ENCODE measurements at places on chromosomes 5 and 9. TPM values are rescaled to one million over a fixed set of nuclear protein-coding genes. Genes with fewer than 3 reads are reported as not detected.

TICAM2 gene
- total RNA-seq: 1.1 TPM

ARHGEF28 gene
- total RNA-seq: 0.03 TPM

HAPLN1 gene
- not detected for total RNA-seq

GPX3 gene
- total RNA-seq: not detected

MEIKIN gene
- total RNA-seq: not detected

PCA3 gene
- not detected for total RNA-seq

GRCh38 chr5:11104210-11104609 lies 343.2 kb upstream of the DAP start:
- DNase-seq: no peak
- no peaks in the 10 kb centered on the region for H3K4me1 ChIP-seq
- no peak overlapping the region for H3K27ac ChIP-seq
- H3K4me3 ChIP-seq: no peak overlapping the region

GRCh38 chr5:58041884-58042283 lies 418.0 kb downstream of the PLK2 start:
- no peaks in the 10 kb centered on the region for H3K27me3 ChIP-seq
- no peak overlapping the region for H3K27ac ChIP-seq
- no peak for DNase-seq
- no peaks in the 10 kb centered on the region for H3K4me1 ChIP-seq

- no peak overlapping the region for H3K27ac ChIP-seq
- H3K36me3 ChIP-seq: no peaks in the 10 kb centered on the region
- H3K4me1 ChIP-seq: no peaks in the 10 kb centered on the region
Measured at GRCh38 chr5:61805101-61805500, 473.0 kb downstream of the ZSWIM6 start.

DNA sequence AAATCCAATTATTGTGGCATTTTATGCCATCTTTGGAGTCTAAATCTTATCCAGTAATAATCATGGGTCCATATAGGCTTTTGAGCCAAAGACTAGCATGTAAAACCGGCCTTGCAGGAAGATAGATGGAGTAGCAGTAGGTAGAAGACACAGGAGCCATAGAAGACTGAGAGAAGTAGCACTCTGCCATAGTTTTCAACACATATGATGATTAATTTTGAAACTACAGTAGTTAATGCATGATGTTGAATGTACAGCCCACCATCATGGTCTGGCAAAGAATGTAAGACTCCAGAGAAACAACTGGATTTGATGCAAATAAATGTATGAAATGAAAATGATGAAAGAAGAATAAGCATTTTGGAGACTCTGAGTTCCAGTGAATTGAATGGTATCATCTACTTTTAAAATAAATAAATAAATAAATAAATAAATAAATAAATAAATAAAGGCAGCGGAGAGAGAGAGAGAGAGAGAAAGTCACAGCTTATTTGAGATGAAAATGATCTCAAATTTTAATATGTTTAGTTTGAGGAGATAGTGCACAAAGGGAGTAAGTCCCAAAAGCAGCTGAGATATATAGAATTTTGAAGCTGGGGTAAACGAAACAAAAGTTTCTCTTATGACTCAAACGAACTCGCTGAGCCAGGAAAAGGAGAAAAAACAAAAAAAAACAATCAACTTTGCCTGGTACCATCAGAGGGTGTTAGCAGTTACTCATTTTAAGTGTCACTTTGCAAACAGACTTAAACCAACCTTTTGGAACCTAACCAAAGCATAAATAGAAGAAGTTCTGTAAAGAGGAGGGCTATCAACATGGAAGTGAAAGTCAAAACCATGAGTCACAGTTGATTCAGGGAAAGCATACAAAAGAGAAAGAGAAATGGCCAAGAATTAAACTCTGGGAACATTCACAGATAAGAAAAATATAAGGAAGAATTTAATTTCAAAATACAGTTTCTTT lies 388.7 kb downstream of the CETN3 start:
- DNase-seq: no peak
- H3K4me3 ChIP-seq: no peak overlapping the region
- no peaks in the 10 kb centered on the region for H3K4me1 ChIP-seq
- no peaks in the 10 kb centered on the region for H3K36me3 ChIP-seq

DNA sequence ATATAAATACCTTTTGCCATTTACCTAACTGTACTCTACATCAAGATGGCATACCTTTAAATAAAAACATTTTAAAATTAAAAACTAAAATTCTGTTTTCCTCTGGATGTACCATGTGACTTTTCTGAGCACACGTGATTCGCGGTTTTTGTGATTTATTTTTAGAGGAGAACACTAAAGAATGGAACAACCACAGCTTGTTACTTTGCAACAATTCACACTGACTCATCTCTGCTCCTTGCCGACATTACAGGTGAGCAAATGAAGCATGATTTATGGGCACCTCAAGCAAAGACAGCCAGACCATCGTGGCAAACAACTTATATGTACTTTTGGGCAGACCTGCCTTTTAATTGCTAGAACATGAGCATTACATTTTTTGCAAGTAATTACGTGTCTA lies 61.3 kb downstream of the GDA start:
- H3K36me3 ChIP-seq: no peaks in the 10 kb centered on the region
- no peak overlapping the region for H3K27ac ChIP-seq
- no peaks in the 10 kb centered on the region for H3K4me1 ChIP-seq
- peaks cover 13% of the 10 kb centered on the region for H3K27me3 ChIP-seq
- no peak for DNase-seq
- H3K4me3 ChIP-seq: no peak overlapping the region

DNA sequence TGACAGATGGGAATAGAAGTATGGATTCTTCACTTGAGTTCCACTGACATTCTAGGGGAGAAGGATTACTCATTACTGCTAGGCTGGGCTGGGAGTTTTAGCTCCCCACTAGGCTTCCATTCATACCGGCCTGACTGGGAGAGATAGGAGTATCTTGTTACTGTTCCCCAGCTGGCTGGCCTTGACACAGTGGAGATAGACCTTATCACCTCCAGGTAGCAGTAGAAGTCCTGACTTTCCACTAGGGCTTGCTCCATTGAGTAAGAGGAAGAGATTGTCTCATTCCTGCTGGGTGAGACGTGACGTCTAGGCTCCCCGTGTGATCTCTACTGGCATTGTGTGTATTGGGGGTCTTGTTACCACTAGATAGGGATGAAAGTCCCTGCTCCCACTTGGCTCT lies 156.4 kb downstream of the CACNA1B start:
- no peak overlapping the region for H3K4me3 ChIP-seq
- H3K36me3 ChIP-seq: no peaks in the 10 kb centered on the region
- H3K27me3 ChIP-seq: peaks cover 30% of the 10 kb centered on the region
- H3K4me1 ChIP-seq: no peaks in the 10 kb centered on the region
- H3K27ac ChIP-seq: no peak overlapping the region
- DNase-seq: no peak

GRCh38 chr5:159975462-159976019 lies 33.4 kb upstream of the TTC1 start:
- no peak for DNase-seq
- no peak overlapping the region for H3K27ac ChIP-seq
- H3K4me1 ChIP-seq: peaks cover 5% of the 10 kb centered on the region
- no peak overlapping the region for H3K4me3 ChIP-seq
- no peaks in the 10 kb centered on the region for H3K36me3 ChIP-seq

DNA sequence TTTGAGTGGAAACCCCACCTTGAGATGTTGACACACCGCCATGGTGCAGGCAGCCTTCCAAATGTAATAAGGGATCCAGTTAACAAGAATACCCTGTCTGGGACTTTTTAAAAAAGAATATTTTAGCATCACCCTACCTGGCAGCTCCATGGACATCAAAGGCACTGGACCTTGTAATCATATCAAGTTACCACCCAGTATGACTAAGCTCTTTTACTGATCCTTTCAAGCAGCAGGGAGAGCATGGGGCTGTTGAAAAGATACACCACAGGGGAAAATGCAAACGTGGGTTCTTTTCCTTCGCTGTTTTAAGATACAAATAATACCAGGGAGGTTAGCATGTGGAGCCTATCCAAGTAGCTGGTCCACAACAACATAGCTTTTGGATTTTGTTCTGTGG lies 211.2 kb downstream of the SAXO1 start:
- no peaks in the 10 kb centered on the region for H3K27me3 ChIP-seq
- H3K27ac ChIP-seq: no peak overlapping the region
- H3K4me3 ChIP-seq: no peak overlapping the region
- peaks cover 10% of the 10 kb centered on the region for H3K4me1 ChIP-seq
- no peaks in the 10 kb centered on the region for H3K36me3 ChIP-seq

DNA sequence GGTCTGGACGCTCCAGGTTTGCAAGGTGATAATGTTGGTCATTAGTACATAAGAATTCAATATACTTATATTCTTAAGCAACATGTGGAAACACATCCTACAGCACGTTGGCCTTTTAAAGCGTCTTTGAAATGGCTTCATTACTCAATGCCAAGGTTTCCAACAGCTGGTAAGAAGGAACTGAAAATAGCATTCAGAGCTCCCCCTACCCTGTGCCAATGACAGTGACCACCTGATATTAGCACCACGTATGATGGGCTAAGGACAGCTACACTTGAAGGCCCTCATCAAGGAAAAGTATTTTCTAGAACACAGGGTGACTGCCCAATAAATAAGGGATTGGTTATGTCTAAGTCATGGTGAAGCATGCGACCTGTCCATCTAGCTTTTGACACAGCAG lies 9.9 kb downstream of the ZNF622 start:
- H3K4me1 ChIP-seq: peaks cover 51% of the 10 kb centered on the region
- H3K4me3 ChIP-seq: peak overlapping the region; percentile 38
- DNase-seq: no peak
- H3K27me3 ChIP-seq: no peaks in the 10 kb centered on the region
- peaks cover 53% of the 10 kb centered on the region for H3K36me3 ChIP-seq

DNA sequence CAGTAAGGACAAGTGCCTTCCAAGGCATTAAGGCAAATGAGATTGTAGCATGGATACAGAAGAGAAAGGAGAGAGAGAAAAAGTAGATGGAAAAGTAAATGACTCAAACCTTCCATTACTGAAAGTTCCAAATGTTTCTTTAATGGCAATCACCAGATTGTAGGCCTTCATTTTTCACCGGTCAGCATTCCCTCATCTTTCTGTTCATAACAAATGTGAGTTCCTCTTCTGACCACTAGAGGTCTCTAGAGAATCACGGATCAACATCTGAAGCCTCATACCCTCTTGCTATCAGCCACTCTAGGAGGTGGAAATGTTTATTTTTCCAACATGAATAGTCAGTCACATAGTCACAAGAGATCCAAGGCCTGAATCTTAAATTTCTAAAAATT lies 73.6 kb upstream of the RPS23 start:
- DNase-seq: no peak
- peak overlapping the region; percentile 42 for H3K27ac ChIP-seq
- no peak overlapping the region for H3K4me3 ChIP-seq
- peaks cover 71% of the 10 kb centered on the region for H3K4me1 ChIP-seq
- H3K36me3 ChIP-seq: peaks cover 3% of the 10 kb centered on the region

DNA sequence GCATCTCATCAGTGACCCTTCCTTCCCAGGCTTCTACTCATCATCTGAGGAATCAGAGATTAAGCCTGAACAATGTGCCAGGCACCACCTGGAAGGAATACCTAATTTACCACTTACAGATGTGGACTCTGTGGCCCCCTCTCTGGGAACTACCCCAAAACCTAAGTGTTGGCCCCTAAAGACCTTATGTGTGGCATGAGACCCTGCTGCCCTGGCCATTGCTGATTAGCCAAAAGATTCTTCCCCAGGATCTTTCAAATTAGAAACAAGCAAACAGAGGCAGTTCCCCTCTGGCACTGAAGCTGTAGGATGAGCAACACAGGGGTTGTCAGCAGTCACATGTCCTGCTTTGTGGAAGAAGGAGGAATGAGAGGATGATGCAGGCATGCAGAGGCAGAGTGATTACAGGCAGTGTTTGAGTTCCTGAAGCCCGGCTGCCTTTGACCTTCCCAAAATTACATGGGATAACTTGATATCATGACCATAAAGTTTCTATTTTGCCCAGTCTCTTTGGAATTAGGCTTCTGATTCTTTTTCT lies 10.6 kb downstream of the SPINK4 start:
- no peaks in the 10 kb centered on the region for H3K27me3 ChIP-seq
- H3K36me3 ChIP-seq: peaks cover 34% of the 10 kb centered on the region
- no peaks in the 10 kb centered on the region for H3K4me1 ChIP-seq
- H3K4me3 ChIP-seq: no peak overlapping the region
- DNase-seq: no peak

DNA sequence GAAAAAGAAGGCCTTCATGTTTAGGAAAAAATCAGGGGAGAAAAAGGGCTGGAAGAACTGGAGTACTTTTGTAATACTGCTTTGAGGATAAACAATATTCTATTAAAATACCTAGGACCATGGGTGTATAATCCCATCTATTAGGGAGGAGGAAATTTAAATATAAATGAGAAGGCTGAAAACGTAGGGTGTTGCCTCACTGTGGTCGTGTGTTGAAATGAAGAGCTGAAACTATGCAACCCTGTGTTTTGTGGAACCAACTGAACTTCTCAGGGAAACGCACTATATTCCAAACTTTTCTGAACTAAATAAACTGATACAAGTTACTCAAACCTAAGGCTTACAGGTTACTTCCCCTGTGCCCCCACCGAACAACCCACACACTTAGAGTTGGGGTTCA lies 4.5 kb upstream of the CNTLN start:
- peaks cover 10% of the 10 kb centered on the region for H3K27me3 ChIP-seq
- no peak overlapping the region for H3K27ac ChIP-seq
- no peak overlapping the region for H3K4me3 ChIP-seq
- H3K4me1 ChIP-seq: peaks cover 6% of the 10 kb centered on the region
- no peak for DNase-seq

All from activated T-helper 1 cell treated with anti-CD3 and anti-CD28 coated beads, Interleukin-12 subunit alpha, Interleukin-12 subunit beta, Interleukin-2, Interleukin-4 antibody, amounts not matched to agents 30 ng/mL and 10 ng/mL and 1 ng/mL, durations not matched to agents 14 hours and 24 hours and 36 hours (primary cell).